ENCODE measurements at places on chromosomes 2 and 18.

- no peak for DNase-seq
Measured at GRCh38 chr2:121159291-121160071, 125.5 kb downstream of the TFCP2L1 start.

DNA sequence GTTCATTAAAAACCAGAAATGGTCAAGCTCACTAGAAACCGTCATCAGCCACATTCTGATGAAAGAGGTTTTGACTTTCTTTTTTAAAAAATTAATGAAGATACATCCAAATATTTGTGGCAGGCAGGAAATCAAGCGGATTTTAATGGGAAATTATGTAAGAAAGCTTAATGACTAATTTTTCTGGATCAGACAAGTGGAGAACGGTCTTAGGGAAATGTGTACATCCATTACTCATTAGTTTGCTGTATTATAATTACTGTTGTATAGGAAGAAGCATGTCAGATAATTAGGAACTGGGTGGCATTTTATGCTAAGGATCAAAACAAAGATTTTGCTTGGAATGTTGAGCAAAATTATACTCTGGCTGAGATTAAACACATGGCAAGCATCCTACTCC, 39.4 kb downstream of the AGAP1 start:
- no peak for DNase-seq

DNA sequence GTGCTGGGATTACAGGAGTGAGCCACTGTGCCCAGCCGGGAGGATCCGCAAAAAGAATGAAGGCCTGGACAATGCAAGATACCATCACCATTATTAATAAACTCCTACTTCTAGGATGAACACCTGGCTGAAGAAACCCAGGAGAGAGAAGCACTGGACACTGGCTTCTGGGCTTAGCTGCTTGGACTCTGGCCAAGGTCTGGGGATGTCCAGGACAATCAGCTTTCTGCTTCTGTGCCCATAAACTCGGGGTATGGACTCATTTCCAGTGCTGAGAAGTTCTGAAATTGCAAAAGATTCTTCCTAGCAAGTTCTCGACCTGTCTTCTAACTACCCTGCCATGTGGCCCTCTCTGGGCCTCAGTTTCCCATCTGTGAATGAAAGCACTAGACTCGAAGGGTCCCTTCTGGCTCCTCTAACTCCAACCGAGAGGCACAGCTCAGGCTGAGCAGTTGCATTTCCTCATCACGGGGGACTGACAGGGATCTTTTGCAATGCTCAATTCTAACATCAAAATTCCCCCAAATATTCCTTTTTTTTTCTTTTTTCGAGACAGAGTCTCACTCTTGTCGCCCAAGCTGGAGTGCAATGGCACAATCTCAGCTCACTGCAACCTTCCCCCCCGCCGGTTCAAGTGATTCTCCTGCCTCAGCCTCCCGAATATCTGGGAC, 2.4 kb upstream of the SH2D6 start:
- no peak for DNase-seq

DNA sequence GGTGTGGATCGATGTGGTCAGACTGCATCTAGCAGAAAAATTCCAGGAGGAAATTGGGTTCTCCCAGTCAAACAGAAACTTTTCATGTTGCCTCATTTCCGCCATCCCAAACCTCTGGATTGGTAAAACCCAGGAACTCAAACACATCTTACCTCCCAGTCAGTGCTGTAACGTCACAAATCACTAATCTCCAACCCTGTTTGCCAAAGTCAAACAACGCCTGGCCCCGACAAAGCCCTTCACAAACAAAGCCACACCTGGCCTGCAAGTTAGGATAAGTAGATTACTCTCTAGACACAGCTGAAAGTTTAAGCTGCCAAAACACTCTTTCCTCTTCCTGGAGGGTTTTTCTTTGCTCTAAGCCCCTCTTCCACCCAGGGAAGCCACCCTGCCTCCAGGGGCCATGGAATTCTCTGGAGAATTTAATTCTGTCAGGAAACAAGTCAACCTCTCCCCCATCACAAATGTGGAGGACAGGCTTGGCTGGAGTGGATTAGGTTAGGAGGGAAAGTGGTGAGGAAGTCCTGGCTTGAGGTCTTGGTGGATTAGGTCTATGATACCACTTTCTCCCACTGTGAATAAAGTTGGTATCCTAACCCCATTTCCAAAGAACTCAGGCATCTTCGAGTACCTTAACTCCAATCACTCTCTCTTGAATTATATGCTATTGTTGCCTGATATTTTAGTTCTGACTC, 86.7 kb downstream of the LYPD6B start:
- no peak for DNase-seq

DNA sequence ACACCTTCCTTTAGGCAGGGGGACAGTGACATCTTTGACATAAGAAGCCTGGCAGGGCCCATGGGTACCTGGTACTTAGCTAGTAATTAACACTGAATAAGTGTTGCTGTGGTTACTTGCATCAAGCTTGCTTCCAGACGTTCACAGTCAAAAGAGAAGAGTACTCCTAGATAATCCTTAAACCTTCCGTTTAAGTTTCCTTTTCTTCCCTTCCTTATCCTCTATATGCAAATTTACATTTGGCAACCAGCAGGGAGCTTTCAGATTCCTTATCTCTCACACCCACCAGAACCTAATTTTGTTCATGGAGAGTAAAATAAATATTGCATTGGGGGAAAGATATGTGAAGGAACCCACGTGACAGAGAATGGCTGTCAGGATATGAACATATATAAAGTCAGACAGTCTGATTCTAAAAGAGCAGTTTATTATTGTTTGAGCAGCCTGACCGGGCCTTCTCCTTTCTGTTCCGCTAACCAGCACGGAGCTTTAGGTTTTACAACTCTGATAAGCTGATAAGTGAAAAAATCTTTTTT, 7.8 kb upstream of the RAB31 start:
- no peak for DNase-seq

DNA sequence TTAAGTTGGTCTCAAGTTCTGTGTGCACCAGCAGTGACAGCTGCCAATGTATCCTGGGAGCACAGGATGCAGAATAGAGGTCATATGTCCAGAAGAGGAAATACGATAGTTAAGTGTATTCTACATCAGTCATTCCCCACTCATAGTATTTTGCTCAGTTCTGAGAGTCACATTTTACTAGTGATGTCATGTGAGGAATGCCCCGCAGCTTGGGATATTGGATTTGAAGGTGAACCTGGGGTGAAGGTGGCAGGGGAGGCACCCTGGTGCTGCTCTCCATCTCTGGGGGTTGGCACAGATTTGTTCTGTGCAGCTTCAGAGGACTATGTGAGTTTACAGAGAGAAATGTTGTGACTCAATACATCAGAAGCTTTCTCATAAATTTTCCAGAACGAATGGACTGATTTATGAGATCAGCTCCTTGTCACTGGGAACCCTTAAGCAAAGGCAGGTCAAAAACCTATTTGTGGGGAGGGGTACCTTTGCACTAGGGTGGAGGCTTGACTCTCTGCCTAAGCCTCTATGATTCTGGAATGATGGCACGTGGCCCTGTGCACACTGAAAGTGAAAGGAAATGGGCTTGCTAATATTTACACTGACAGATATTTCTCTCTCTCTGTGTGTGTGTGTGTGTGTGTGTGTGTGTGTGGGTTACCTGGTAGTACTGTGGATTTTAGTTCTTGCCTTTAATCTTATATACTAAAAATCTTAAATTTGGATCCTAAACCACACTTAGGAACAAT, 95.9 kb downstream of the NEB start:
- DNase-seq, result no peak

DNA sequence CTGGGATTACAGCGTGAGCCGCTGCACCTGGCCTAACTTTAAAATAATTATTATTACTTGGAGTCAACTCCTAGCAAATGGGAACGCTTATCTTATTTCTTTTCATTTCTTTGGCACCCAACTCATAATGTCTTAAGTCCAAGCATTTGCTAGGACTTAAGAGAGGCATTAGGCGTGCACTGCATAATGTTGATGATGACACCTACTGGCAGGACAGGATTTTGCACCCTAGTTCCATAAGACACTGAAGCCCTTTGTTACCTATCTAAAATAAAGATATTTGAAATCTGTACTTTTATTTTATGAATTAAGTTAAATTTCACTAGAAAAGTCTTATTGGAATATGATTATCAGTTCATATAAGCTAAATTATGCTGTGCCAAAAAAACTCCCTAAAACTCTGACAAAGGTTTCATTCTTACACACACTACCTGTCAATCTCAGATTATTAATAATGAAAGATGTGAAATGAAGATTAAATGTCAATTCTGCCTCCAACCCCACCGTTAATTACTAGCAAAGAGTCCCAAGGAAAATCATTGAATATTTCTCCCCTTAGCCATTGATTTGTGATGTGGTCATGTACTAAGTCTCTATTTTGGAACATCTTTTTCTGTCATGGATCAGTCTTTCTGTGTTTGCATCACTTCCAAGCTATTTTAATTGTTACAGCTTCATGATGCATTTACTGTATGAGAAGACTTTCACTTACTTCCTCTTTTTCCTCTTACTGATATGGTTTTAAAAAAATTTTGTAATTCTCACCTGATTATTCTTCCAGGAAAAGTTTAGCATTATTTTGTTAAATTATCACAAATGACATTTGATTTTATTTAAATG, 12.7 kb upstream of the CDH2 start:
- no peak for DNase-seq

- no peak for DNase-seq
Measured at GRCh38 chr2:38659115-38659514, 6.8 kb upstream of the GALM start.

DNA sequence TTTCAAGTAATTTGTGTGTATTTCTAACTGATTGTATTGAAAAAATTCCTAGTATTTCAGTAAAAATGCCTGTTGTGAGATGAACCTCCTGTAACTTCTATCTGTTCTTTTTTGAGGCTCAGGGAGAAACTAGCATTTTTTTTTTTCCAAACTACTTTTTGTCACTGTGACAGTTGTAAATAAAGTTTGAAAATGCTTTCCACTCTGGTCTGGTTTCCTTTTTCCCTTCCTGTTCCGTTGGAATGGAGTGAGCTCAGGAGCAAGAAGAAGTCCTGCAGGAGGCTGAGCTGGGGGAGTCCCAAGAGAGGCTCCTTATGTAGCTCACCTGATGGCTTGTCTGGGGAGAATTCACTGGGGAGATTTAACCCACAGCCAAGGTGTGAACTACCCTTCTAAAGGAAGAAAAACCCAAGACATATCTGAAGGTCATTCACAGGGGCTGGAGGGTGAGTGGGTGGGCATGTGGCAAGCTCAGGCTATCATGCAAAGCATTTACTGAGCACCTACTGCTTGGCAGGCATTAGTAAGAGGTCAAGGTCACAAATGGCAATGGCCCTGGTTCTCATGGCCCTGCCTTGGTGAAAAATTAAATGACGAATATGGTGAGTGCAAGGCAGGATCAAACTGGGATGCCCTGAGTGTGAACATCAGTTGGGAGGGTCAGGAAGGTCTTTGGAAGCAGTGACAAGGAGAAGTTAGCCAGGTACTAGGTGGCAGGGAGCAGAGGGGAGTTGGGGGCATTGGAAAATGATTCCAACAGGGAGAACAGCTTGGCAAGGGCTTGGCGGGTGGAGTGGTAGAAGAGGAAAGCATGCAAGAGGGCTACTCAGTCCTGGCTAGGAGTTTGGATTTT, 28.7 kb downstream of the LBH start:
- DNase-seq, result no peak

DNA sequence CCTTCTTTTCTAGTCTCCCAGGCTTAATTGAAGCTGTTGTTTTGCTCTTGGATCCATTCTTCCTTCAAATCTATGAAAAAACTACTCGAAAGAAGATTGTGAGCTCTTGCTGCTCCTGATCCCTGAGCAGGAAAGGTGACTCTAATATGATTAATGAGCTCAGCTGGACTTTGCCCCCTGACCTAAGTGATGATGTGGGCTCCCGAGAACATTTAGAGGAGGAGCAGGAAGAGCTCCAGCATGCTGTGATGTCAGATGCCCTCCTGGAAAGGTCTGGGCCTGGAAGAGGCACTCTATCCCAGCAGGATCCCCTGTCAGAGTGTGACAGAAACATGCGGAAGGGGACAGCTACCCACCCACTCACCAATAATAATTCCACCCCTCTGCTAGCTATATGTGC, 117.9 kb upstream of the PELI1 start:
- no peak for DNase-seq

GRCh38 chr2:154324601-154325000, 373.9 kb upstream of the KCNJ3 start:
- DNase-seq, result no peak

- DNase-seq, result no peak
Measured at GRCh38 chr2:239693761-239694415, 293.1 kb upstream of the HDAC4 start.

- DNase-seq, result no peak
Measured at GRCh38 chr2:151289972-151290866, 751 bp upstream of the NMI start.

DNA sequence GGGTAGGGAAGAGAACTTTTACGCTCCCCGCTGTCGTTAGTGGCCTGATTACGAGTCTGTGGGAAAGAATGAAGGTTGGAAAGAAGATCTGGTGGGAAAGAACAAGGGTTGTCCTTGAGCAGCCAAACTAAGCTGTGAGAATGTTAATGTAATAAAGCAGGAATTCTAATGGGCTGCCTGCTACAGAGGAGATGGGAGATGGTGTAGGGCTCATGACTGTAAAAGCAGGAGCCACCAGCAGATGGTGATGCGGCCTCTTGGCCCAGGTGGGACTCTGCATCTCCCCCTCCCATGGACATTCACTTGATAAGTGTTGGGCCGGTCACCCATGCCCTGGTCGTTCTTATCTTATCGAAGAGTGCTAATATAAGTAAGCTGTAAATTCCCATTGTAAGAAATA, 150.0 kb downstream of the NEDD4L start:
- DNase-seq, result no peak

DNA sequence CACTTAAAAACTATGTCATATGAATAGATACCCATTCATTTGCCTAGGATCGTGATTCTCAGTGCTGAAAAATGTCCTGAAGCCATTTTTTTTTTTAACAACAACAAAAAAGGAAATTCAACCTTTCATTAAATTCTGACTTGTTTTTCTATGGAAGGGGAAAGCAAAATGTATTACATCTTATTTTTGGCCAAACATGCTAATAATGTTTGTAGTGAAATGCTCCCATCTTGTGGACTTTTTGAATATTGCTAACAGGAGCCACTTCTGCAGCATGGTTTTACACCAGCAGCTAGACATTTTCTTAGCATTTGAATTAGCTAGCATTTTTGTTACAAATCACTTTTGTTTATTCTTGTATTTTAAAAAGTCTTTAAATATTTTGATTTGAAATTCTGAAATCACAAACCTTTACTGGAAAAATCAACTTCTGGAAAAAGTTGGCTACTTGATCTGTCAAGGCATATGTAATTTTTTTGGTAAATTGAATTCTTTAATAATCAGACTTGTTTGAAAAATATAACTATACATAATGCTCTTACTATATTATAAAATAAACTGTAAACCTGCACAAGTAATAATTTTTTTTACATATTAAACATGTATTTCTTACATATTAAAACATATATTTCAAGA, 75.8 kb downstream of the KIDINS220 start:
- no peak for DNase-seq

- DNase-seq, result no peak
Measured at GRCh38 chr2:233202531-233202944, 48.9 kb upstream of the ATG16L1 start.

DNA sequence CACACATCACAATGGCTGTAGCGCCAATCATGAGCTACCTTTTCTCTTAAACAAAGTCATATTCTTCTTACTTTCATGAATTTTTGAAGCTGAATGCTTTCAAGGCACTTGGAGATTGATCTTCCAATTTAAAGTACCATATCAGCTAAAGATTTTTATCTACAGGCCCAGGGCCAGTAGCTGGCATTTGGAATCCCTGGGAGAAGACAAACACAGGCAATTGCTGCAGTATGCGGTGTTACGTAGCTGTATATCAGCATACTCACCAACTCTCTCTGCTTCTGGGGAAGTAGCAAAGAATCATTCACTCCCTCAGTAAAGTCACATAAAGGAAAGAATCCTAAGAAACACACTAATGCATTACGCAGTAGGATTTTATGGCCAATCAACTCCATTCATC, 202.3 kb downstream of the DLGAP1 start:
- DNase-seq, result no peak

All from DMS79 (cell line).